ENCODE measurements at places on chromosomes 12 and 14. TPM values are rescaled to one million over a fixed set of nuclear protein-coding genes. Genes with fewer than 3 reads are reported as not detected.

DTD2 gene
- 26.2 TPM for total RNA-seq

SSPN gene
- total RNA-seq, result 11.5 TPM

SPIC gene
- total RNA-seq, result not detected

CCDC60 gene
- not detected for total RNA-seq

ACOT6 gene
- not detected for total RNA-seq

DNA sequence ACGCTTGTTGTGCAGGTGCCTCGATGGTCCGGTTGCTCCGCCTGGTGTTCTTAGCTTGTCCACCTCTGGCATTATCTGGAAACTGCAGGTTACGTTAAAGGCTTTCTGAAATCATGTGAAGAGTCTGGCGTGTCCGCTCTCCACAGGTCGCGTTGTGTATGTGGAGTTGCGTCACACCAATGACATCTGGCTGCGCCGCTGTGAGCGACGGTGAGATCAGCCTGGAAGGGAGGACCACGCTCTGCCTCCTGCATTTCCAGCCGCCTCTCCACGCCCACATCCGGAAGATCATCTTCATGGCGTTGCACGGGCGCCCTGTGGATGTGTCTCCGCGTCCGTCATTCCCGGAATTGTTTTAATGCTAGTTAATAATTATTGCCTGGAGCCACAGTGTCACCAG, 50.6 kb upstream of the GALNT9 start:
- H3K4me1 ChIP-seq, result no peaks in the 10 kb centered on the region
- no peak overlapping the region for H3K27ac ChIP-seq
- H3K4me3 ChIP-seq, result no peak overlapping the region

GRCh38 chr12:43992856-43993255, 157.0 kb downstream of the TMEM117 start:
- DNase-seq, result no peak
- no peaks in the 10 kb centered on the region for H3K27me3 ChIP-seq
- H3K27ac ChIP-seq, result no peak overlapping the region
- peaks cover 31% of the 10 kb centered on the region for H3K4me1 ChIP-seq

- H3K27ac ChIP-seq, result no peak within 1 kb of the TSS
- no peaks in the 10 kb centered on the region for H3K36me3 ChIP-seq
- peaks cover 58% of the 10 kb centered on the region for H3K27me3 ChIP-seq
- no peak for DNase-seq
- no peaks in the 10 kb centered on the region for H3K4me1 ChIP-seq
These were observed at the start of gene VSX2 for GRCh38 chr14:74238974-74239847. VSX2 (plus strand) TSS chr14:74239449; CDS start chr14:74239562, 113 bp downstream.

DNA sequence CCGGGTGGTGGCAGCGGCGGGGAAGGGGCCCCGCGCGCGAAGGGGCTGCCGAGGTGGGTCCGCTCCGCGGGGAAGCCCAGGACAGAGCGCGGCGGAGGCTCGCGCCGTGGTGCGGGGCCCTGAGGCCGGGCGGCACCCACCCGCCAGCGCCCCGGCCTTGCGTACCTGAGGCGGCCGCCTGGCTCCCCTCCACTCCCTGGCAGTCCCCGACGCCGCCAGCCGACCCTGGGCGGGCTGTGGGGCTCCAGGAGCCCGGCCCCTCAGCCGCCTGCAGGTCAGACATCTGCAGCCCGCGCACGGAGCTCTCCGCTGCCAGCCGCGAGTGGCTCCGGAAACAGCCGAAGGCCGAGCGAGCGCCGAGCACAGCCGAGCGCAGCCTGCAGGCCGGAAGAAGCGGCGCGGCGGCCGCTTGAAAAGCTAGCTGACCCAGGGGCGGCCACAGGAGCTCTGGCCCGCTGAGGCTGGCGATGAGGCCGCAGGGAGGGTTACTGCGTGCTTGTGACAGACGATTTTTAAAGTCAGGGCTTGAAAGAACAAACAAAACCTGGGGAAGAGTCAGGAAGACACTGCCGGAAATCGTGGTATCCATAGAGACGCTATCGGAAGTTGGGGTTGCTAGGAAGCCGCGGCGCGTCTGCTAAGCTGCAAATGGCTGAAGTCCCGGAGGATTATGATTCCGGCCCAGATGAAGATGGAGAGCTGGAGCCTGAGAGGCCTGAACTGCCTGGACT, at the start of the genes SAMD15 and TMED8:
Gene SAMD15, plus strand, starts transcription at position 609 of the 731 bp plus-strand sequence. Its CDS starts 40 bp downstream, at position 649.
Gene TMED8, minus strand, starts transcription at position 324 of the 731 bp plus-strand sequence. Its CDS starts 41 bp downstream, at position 283.
- H3K27ac ChIP-seq, result peak within 1 kb of the TSS; percentile 65
- H3K36me3 ChIP-seq, result 0 out of 2 replicates have a peak, but pooled peaks cover 10% of the 10 kb centered on the region
- H3K4me1 ChIP-seq, result peaks cover 38% of the 10 kb centered on the region
- no peaks in the 10 kb centered on the region for H3K27me3 ChIP-seq
- peak; percentile 70 for DNase-seq

- DNase-seq, result no peak
- peak within 1 kb of the TSS; percentile 99 for H3K27ac ChIP-seq
- no peaks in the 10 kb centered on the region for H3K27me3 ChIP-seq
- peaks cover 4% of the 10 kb centered on the region for H3K36me3 ChIP-seq
- peaks cover 84% of the 10 kb centered on the region for H3K4me1 ChIP-seq
- peak within 1 kb of the TSS; percentile 92 for H3K4me3 ChIP-seq
These were observed at the start of gene GALNT6 for GRCh38 chr12:51391283-51392123. GALNT6 (minus strand) TSS chr12:51391406; CDS start chr12:51379781, 11,625 bp downstream.

DNA sequence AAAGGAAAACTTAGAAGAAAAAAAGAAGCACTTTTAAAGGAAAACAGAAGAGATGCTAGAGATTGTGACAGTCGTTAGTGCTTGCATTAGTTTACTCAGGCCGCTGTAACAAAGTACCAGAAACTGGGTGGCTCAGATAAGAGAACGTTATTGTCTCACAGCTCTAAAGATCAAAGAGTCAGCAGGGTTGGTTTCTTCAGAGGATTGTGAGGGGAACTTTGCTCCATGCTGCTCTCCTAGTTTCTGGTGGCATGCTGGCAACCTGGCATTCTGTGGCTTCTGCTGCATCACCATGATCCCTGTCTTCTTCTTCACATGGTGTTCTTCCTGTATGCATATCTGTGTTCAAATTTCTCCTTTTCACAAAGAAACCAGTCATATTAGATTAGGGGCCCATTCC, 119.4 kb upstream of the PLEKHA5 start:
- H3K4me3 ChIP-seq, result no peak overlapping the region
- DNase-seq, result no peak
- H3K4me1 ChIP-seq, result no peaks in the 10 kb centered on the region
- H3K27me3 ChIP-seq, result peaks cover 2% of the 10 kb centered on the region
- H3K27ac ChIP-seq, result no peak overlapping the region
- H3K36me3 ChIP-seq, result no peaks in the 10 kb centered on the region

DNA sequence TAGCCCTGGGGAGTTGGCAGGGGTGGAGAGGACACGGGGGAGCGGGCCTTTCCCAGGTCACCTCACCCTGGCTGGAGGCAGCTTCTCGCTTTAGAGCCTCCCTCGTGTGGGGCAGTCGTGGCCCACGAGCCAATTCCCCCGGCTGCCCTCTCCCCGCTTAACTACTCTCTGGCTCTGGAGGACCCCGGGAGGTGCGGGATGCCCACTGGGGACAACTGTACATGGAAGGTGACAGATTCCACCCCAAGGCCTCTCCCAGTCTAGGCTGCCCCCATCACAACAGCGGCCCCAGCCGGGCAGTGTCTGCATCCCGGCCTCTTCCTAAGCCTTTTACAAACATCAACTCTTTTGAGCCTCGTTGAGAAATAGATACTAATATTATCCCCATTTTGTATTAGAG, 78.1 kb downstream of the KIF26A start:
- H3K4me3 ChIP-seq, result no peak overlapping the region
- no peaks in the 10 kb centered on the region for H3K4me1 ChIP-seq
- no peak for DNase-seq
- peaks cover 8% of the 10 kb centered on the region for H3K36me3 ChIP-seq

DNA sequence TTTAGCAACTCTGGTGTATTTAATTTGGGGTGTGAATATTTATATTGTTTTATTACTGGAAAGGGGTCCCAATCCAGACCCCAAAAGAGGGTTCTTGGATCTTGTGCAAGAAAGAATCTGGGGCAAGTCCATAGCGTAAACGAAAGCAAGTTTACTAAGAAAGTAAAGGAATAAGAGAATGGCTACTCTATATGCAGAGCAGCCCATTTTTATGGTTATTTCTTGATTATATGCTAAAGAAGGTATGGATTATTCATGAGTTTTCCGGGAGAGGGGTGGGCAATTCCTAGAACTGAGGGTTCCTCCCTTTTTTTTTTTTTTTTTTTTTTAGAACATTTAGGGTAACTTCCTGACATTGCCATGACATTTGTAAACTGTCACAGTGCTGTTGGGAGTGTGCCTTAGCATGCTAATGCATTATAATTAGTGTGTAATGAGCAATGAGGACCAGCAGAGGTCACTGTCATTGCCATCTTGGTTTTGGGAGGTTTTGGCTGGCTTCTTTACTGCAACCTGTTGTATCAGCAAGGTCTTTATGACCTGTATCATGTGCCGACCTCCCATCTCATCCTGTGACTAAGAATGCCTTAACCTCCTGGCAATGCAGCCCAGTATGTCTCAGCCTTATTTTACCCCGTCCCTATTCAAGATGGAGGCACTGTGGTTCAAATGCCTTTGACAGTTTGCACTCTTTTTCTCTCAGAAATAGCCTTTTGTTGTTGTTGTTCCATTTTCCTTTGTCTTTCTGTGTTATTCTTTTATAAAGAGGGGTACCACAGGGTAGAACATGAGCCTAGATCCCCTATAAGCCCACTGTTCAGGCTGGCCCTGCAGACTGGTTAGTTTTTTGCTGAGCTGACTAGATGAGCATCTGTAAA, 75.5 kb upstream of the DCD start:
- peaks cover 14% of the 10 kb centered on the region for H3K27me3 ChIP-seq
- H3K27ac ChIP-seq, result no peak overlapping the region
- H3K36me3 ChIP-seq, result no peaks in the 10 kb centered on the region
- H3K4me1 ChIP-seq, result no peaks in the 10 kb centered on the region
- no peak for DNase-seq
- H3K4me3 ChIP-seq, result no peak overlapping the region

DNA sequence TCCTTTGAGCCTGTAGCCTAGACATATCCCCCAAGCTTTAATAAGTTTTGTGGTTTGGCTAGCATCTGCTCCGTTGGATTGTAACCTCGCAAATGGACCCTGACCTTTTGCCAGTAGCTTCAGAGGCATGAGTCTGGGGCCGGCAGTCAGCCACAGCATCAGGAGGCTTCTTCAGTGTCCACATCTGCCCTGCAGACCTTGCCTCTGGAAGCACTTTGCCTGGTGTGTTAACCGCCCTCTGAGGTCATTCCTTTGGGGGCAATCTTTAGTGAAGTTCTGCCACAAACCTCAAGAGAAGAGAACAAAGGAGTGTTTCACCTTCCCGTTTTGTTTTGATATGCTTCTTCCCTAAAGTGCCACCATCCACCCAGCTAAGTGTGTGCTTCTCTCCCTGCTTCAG, 71.4 kb downstream of the GNS start:
- peaks cover 9% of the 10 kb centered on the region for H3K36me3 ChIP-seq
- no peaks in the 10 kb centered on the region for H3K27me3 ChIP-seq
- H3K4me3 ChIP-seq, result no peak overlapping the region
- H3K27ac ChIP-seq, result no peak overlapping the region
